Lung microvascular endothelial cell (primary cell): ENCODE measurements at places on chromosomes 12 and 14. TPM values are rescaled to one million over a fixed set of nuclear protein-coding genes. Genes with fewer than 3 reads are reported as not detected.

- DNase-seq, result peak; percentile 68
Observed at GRCh38 chr12:32331133-32331532, 68.2 kb upstream of the FGD4 start.

The CYP27B1 gene
- under 0.01 TPM in 2 replicates for total RNA-seq

The DPF3 gene
- total RNA-seq, result 0.99 and 1.3 TPM in 2 replicates

The OR6C2 gene
- not detected in 2 replicates for total RNA-seq

DNA sequence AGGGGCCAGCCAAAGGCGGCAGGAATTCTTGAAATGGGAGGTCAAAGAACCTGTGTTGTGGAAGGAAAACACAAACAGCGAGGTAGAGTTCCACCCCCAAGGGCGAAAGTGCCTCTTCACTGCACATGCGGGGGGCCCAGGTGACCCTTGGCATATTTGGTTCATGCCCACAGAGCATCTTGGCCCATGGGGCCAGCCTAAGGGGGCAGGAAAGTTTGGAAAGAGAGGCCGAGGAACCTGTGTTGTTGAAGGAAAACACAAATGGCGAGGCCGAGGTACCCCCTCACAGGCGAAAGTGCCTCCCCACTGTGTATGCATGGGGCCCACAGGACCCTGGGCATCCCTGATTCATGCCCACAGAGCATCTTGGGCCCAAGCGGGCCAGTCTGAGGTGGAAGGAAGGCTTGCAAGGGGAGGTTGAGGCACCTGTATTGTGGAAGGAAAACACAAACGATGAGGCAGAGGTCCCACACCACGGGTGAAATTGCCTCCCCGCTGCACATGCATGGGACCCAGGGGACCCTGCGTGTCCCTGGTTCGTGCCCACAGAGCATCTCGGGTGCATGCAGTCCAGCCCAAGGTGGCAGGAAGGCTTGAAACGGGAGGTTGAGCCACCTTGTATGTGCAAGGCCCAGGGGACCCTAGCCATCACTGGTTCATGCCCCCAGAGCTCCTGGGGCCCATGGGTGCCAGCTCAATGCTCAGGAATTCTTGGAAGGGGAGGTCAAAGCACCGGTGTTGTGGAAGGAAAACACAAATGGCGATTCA is 384.1 kb downstream of the ALG10 start:
- no peak for DNase-seq

The STRAP gene
- total RNA-seq, result 52.0 and 62.3 TPM in 2 replicates

- DNase-seq, result no peak
Observed at GRCh38 chr12:100331871-100332270, 25.0 kb upstream of the SLC17A8 start.

GRCh38 chr12:124469193-124469888 is 98.1 kb downstream of the NCOR2 start:
- peak; percentile 27 for DNase-seq

DNA sequence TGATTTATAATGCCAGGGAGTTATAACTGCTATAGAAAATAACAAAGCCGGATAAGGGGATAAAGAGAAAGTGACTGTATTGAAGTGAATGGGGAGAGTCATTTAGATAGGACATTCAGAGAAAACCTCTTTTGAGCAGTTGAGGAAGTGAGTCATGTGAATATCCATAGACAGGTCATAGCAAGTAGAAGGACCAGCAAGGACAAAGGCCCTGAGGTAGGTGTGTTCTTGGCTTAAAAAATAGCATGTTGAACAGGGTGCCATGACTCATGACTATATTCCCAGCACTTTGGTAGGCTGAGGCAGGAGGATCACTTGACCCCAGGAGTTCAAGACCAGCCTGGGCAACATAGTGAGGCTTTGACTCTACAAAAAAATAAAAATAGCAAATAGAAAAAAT is 51.5 kb upstream of the RAP1B start:
- DNase-seq, result peak; percentile 19

- no peak for DNase-seq
Observed at GRCh38 chr14:98270201-98270600, 1001.8 kb downstream of the BCL11B start.

The SLC4A8 gene
- 0.60 and 1.1 TPM in 2 replicates for total RNA-seq

DNA sequence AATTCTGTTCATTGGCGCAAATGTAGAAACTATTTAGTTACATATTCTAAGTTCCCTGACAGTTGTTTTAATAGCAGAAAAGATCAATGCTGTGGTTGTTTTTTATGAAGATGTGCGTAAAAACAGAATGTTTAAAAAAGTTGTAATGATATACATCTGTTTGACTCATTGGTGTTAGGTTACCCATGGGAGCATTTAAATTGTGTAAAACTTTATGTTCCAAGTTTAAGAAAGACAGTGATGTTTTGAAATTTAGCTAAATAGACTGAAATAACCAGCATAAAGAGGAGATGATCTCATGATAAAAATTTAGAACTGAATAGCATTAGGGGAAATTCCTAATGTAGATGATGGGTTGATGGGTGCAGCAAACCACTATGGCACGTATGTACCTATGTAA is 3.6 kb downstream of the PELI2 start:
- DNase-seq, result no peak

The NANOG gene
- not detected in 2 replicates for total RNA-seq

The NDUFA9 gene
- total RNA-seq, result 45.1 and 51.0 TPM in 2 replicates

GRCh38 chr14:103185051-103186029 is 62.1 kb downstream of the TNFAIP2 start:
- peak; percentile 54 for DNase-seq

The ACVRL1 gene
- total RNA-seq, result 293 and 393 TPM in 2 replicates

The KLC1 gene
- total RNA-seq, result 96.3 and 129 TPM in 2 replicates

- DNase-seq, result no peak
Observed at GRCh38 chr14:87628129-87628528, 364.9 kb downstream of the GALC start.

The KRAS gene
- 22.0 and 34.9 TPM in 2 replicates for total RNA-seq

- DNase-seq, result no peak
Observed at GRCh38 chr12:42015051-42015461, 129.6 kb downstream of the GXYLT1 start.

- no peak for DNase-seq
Observed at GRCh38 chr12:110677206-110677911, 11.6 kb downstream of the HVCN1 start.

GRCh38 chr14:53306267-53306721 is 153.2 kb upstream of the DDHD1 start:
- peak; percentile 54 for DNase-seq
